Occipital lobe (tissue), 3 donors: ENCODE measurements at places on chromosomes 16 and 17.
A peak's percentile ranks its signal among the peaks of the same experiment; 100 is the strongest.

- no peak for DNase-seq
Measured at GRCh38 chr17:9306086-9306485, 269.5 kb downstream of the STX8 start.

DNA sequence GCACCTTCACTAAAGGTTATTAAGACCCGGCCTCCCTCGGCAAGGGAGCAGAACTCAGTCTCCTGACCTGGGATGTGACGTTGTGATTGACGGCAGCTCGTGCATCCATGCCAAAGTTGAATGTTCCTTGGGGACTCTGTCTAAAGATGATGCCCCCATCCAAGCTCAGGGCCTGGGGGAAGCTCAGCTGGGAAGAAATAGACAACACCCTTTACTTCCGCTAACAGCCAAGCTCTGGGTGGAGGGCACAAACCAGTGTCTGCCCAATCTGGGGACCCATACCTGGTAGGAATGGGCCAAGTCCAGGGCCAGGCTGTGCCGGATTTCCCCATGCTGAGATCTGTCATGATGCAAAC is 95.4 kb downstream of the RMI2 start:
- DNase-seq, result no peak

DNA sequence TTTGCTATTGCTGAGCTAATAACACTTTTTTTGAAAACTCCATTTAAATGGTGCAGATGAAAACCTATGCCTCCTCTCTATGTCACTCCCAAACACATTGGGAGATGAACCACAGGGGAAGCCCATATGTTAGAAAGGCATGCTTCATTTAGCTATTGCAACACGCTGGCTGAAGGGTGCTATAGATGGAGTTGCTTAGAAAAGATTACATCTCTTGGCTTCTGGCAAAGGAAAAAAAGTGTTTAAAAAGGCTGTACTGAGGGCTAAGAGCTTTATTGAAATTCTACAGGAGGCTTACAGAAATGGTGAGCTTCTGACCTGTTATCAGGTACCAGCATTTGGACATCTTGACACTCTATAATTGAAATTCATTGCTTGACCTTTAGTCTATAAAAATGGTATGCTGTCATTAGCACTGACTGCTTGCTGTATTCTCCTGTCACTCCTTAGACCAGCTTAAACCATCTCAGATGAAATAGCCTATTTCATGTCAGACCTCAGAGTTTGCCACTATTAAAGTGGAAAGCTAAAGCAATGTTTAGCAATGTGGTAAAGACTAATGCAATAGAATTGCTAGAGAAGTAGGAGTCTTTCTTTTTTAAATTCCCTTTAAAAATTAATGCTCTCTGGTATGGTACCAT is 503.9 kb downstream of the CDH11 start:
- no peak for DNase-seq

- no peak for DNase-seq
Measured at GRCh38 chr17:46819906-46820351, 1.4 kb upstream of the WNT3 start.

DNA sequence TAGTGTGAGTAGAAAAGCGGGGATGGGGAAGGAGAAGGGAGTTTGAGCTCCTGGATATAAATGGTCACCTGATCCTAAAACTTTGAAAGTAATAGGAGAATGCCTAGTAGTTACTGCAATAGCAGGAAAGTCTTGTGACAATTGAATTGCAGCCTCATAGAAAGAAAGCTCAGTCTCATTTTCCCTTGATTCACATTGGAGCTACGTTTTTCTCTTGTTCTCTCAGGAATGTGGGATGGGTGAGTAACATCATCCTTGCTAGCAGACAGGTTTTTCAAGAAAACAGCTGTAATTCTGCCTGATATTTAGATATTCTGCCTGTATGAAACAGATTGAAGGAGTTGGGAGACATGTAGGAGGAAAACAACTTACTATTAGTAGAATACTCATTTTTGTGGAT is 25.3 kb downstream of the SF3B3 start:
- no peak for DNase-seq

- DNase-seq, result peak; percentile 32
Measured at GRCh38 chr17:78356101-78356713, 3.7 kb downstream of the SOCS3 start.

- DNase-seq, result peak; percentile 98
Measured at GRCh38 chr16:46688654-46689364, at the start of gene VPS35. TSS of gene VPS35 (minus strand) at chr16:46689178. CDS start at chr16:46689133, 45 bp downstream.
